ENCODE measurements at places on chromosomes 6 and 20.

DNA sequence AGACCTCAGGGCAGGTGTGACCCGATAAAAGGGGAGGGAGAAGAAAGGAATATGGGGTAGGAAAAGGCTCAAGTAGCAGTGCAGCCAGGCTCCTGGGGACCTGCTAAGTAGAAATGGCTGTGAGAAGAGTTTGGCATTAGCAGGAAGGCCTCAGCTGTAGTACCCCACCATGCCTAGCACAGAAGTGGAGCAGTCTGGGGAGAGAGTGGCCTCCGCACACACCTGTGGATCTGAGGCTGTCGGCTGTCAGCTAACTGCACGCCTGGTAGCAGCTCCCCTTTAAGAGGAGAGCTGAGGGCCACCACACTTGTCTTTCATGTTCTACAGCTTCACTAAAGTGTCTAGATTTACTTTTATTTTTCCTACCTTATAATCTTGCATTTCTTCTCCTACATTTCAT is 24.6 kb downstream of the PDE7B start:
- no peak for ATAC-seq

- ATAC-seq, result no peak
Observed at GRCh38 chr20:20207872-20208271, 155.5 kb downstream of the CFAP61 start.

DNA sequence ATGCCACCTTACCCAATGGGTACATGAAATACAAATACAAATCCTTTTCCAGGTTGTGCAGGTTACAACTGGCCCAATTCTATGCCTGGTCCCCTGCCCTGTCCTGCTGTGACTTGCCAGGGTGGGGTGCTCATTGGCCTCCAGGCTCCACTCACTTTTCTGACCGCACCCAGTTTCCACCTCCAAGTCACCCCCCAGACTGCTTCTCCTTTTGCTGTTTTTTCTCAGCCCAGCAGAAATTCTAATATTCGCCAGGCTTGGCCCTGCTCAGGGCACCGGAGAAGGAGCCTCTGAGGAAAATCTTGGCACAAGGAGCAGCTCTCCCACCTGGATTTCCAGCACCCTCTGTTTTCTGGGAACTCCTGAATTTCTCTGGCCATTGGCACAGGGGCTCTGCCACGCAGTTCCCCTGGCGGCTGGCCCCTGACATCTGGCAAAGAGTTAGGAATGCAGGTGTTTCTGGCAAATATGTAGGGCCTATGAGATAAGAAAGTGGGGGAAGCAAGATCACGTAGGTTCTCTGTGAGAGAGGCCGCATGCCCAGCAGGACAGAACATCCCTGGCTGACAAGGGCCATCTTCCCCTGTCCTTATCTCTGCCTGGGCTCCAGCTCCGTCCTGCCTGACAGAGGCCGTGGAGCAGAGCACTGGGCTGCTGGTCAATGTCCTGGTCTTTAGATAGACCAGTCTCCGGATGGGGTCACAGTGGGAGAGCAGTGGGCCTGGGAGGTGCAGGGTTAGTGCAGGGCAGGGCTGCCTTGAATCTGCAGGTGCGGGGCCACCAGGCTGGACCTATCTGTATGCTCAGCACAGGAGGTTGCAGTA is 2.9 kb upstream of the RAET1E start:
- no peak for ATAC-seq

DNA sequence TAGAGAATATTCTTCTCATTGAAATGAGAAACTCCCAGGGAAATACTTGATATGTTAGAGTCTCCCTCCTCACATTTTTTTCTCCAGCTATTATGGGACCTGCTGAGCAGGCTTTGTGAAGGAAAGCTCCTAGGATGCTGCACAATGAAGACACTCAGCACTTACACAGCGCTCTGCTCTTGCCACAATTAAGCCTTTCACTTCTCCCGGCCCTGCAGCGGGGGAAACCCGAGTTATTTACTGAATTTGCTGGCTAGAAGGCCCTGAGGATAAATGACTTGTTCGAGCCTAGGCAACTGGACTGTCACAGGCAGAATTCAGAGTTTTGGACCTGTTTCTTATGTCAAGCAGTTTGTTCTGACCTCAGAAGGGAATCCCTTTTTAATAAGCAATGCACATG is 102.0 kb downstream of the MAP3K7 start:
- no peak for ATAC-seq

GRCh38 chr20:16378712-16379370 is 194.4 kb downstream of the KIF16B start:
- ATAC-seq, result no peak

GRCh38 chr6:21406316-21406715 is 187.2 kb upstream of the SOX4 start:
- no peak for ATAC-seq

GRCh38 chr6:105522626-105523322 is 119.9 kb upstream of the PREP start:
- ATAC-seq, result peak; percentile 44

- no peak for ATAC-seq
Observed at GRCh38 chr6:170416959-170417606, 110.5 kb downstream of the FAM120B start.

DNA sequence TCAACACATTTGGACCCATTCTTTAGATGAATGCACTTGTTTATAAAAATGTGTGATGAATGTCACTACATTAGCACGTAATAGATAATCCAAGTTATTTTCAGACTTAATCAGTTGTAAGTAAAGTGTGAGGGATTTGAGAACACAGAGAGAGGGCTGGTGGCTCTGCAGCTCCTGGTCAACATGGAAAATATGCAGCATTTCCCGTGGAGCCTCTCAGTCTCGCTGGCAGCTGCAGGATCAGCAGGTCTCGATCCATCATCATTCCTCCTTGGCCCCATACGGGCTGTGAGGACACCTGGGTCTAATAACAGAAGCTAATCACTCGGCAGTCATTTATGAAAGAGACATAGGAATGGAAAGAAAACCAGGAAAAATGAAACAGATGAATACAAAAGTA is 390.2 kb downstream of the PRKN start:
- ATAC-seq, result no peak

- no peak for ATAC-seq
Observed at GRCh38 chr6:5809450-5809849, 197.3 kb downstream of the NRN1 start.

- peak; percentile 85 for ATAC-seq
Observed at GRCh38 chr6:139323511-139324300, 31.9 kb upstream of the TXLNB start.

DNA sequence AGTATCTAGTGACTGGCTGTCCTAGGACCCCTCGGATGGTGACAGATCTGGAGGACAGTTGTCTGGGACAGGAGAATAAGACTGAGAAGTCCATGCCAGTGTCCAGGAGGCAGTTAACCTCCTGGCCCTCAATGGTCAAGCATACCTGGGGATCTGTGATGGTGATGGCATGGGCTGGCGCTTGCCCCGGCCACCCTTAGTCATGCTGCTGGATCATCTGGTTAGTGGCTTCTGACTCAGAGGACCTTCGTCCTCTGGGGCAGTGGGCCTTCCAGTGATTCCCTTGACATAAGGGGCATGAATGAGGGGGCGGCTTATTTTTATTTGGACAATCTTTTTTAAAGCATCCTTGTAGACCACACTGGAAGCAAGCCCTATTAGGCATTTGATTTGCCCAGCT is 24.0 kb upstream of the SF3B5 start:
- no peak for ATAC-seq

- no peak for ATAC-seq
Observed at GRCh38 chr20:872855-873520, 39.5 kb downstream of the FAM110A start.

DNA sequence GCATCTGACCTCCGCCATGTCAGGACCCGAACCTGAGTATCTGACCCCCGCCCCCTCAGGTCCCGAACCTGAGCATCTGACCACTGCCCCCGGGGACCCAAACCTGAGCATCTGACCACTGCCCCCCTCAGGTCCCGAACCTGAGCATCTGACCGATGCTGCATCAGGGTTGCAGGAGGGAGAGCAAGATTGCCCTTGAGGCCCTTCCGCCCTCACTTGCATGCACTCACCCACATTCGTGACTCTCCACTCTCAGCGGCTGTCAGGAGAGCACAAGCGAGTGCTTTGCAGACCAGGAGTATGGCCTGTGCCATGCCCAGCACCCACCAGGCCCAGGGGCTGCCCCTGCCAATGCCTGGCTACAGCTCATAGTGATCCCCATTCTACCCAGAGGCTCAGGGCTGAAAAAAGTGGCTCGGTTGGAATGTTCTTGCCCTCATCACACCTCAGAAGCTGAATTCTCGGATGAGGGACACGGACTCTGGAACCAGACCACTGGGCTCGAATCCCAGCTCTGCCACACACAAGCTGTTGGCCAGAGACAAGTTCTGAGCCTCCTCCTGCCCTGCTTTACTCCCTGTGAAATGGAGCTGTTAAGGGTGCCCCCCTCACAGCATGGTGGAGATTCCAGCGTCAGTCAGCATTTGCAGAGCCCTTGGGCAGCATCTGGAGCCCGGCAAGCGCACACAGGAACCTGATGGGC is 82.1 kb downstream of the DLL1 start:
- no peak for ATAC-seq

- ATAC-seq, result peak; percentile 79
Observed at GRCh38 chr20:52179331-52180179, 12.0 kb downstream of the ZFP64 start.

GRCh38 chr6:150730801-150731457 is 131.2 kb downstream of the PLEKHG1 start:
- no peak for ATAC-seq

GRCh38 chr20:62921119-62921687 is 5.1 kb downstream of the DIDO1 start:
- peak; percentile 52 for ATAC-seq

DNA sequence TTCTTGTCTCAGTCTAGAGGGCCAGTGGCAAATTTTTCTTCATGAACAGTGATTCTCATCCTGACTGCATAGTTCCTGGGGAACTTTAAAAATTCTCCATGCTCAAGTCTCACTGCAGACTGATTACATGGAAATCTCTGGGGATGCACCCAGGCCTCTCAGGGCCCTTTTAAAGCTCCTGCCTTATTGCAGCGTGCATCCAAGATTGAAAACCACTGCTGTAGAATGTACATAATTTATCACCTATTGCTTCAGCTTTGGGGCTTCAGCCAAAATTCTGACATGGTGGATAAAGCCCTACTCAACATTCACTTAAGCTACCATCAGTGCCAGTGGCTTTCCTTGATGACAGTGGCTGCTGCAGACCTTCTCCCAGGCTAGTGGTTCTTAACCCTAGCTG is 143.8 kb downstream of the BTBD3 start:
- ATAC-seq, result no peak

GRCh38 chr6:31087494-31088089 is 24.8 kb downstream of the C6orf15 start:
- peak; percentile 99 for ATAC-seq

GRCh38 chr20:63006540-63007359 is at the start of gene BHLHE23:
Gene BHLHE23, minus strand, starts transcription at chr20:63006964. Its CDS starts 190 bp downstream, at chr20:63006774.
- ATAC-seq, result no peak

- ATAC-seq, result no peak
Observed at GRCh38 chr6:3803627-3804468, 45.3 kb upstream of the FAM50B start.

DNA sequence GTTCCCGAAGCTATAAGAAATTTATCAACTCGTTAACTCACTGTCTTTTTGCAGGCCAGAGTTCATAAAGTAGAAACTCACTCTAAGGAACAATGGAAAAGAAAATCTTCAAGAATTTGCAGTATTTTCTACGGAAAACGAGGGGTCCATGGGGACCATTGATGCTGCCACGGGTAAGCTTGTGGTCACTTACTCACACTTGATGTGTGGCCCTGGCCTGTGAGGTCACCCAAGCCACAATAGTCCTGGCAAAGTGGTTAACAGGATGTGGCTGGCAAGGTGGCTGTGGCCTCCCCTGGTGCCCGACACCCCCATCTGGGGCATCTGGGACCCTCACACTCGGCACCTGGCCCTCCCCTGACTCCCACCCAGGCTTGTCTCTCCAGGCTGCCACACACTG is 123.4 kb downstream of the C6orf118 start:
- no peak for ATAC-seq

DNA sequence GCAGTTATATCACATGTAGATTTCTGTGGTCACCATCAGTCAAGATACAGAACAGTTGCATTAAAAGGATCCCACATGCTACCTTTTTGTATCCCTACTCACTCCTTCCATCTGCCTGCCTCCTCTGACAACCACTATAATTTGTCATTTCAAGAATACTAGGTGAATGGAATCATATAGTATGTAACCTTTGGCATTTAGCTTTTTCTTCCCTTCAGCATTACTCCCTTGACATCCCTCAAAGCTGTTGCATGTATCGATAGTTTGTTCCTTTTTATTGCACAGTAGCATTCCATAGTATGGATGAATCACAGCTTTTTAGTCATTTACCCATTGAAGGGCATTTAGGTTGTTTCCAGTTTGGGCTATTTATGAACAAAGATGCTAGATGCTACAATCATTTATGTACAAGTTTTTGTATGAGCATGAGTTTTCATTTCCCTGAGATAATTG is 26.1 kb downstream of the NCOA7 start:
- no peak for ATAC-seq

DNA sequence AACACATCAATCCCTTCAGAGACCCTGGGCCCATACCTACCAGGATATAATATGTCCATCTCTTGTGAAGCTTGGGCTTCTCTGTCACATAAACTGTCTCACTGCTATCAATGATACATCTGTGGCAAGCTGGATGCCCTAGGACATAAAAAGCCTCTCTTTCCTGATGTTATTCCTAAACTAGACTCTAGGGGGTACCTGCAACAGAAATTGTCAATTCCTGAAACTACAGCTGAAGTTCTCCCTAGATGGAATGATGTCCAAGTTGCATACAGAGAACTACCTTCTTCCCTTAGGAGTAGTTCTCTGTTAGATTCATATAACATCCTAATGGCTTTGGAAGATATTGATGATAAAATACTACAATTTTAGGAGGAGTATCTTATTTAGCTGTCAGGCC is 35.8 kb downstream of the TBX18 start:
- no peak for ATAC-seq

DNA sequence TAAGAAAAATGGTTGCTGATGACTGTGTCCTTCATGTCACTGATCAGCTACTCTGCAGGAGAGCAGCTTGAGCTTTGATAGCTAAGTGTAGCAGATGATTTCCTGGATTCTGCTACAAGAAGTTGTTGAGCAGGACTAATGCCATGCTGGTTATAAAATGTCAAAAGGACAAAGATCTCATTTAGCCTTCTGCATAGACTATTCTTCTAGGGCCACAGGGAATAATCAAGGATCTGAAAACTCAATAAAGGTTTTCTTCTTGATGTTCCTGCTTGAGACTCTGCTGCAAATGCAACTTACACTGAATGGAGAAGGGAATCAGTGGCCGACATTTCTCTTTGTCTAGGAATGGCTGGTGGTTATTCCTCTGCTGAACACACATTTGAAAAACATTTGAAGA is 360.3 kb upstream of the PTCHD4 start:
- no peak for ATAC-seq

GRCh38 chr6:148287623-148288333 is 54.9 kb upstream of the SASH1 start:
- ATAC-seq, result no peak

GRCh38 chr6:127821431-127821830 is 79.4 kb downstream of the THEMIS start:
- no peak for ATAC-seq

DNA sequence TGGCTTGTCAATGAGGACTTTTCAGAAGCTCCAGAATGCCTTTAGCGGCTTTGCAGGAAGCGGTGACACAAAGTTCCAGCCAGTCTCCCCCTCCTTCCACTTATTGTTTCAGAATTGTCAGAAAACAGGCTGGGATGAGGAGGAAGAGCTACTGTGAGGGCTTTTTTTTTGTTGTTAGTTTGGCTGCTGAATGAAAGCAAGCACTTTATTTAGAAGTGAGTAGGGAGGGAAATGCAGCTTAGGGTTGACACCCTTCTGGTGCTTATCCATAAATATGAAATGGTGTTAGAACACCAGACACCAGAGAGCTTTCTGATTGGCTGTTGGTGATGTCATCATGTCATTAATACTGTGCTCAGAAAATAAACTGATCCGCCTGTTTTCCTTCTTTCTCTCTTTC is 251.5 kb downstream of the SOX4 start:
- no peak for ATAC-seq
